ENCODE measurements at places on chromosomes 12 and 14. TPM values are rescaled to one million over a fixed set of nuclear protein-coding genes. Genes with fewer than 3 reads are reported as not detected.

The LTBR gene
- total RNA-seq: 0.57 TPM

The OLR1 gene
- not detected for total RNA-seq

The BDKRB1 gene
- not detected for total RNA-seq

The IGFBP6 gene
- 2.4 TPM for total RNA-seq

The PLEKHG3 gene
- 6.3 TPM for total RNA-seq

The VAMP1 gene
- total RNA-seq: 52.3 TPM

The GPRC5A gene
- total RNA-seq: 0.35 TPM

The INHBC gene
- not detected for total RNA-seq

The GCN1 gene
- 125 TPM for total RNA-seq

DNA sequence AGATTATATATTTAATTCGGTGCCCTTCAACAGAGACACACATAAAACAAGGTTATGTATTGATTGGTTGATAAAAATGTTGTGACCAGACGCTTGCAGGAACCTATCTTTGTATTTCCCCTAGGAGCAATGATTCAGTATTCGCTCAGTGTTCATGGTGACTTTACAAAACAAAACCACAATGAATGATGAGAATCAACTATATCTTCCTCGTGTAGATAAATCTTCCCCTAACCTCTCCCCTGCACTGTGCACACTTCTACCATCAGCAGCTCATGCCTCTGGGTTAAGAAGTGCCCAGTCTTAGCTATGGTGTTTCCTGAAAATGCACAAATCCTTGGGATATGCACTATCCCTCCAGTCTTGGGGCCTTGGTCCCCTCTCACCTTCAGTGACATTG, 16.3 kb downstream of the RIN3 start:
- no peak for DNase-seq

- peak; percentile 67 for DNase-seq
Measured at GRCh38 chr12:6425590-6426531, 18.9 kb upstream of the CD27 start.

GRCh38 chr12:13252024-13252423, 55.5 kb downstream of the EMP1 start:
- no peak for DNase-seq

DNA sequence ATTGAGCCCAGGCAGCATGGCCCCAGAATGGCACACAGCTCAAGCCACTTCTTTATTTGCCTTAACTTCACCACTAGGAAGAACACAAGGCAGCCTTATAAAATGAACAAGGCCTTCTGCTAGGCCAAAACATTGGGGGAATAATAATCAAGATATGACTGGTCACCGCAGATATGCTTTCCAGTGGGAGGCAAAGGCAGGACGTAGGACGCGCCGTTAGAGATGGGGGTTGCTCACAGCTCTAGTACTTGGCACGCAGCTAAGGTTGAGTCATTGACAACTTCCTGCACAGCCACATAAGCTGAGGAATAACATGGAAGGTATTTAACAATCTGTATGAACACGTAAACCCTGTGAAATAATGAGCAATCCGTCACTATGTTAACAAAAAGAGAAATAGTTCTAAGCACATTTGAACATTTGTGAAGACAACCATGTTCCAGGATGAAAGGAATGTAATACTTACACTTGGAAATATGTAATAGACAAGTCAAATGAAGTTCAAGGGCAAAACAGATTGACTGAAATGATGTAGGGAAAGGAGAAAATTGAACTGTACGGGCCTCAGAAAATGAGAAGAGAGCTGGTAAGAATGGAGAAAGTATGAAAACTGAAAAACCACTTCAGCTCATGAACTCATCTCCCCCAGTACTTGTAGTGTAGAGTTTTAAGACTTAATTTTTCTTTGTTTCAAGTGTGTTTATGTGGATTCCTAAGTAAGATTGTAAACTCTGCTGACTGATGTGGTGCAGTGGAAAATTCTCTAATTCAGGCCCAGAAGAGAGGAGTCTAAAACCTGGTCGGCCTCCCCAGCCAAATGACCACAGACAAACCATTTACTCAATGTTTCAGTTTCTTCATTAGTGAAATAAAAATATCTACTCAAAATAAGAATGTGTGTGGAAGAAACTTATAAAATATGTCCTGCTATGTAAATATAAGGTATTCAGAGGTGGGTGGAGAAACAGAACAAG, 59.3 kb upstream of the CCDC91 start:
- DNase-seq: peak; percentile 7

- no peak for DNase-seq
Measured at GRCh38 chr14:61520576-61520975, 174.7 kb upstream of the HIF1A start.

- DNase-seq: no peak
Measured at GRCh38 chr12:116975779-116976393, 65.1 kb downstream of the FBXW8 start.

- DNase-seq: no peak
Measured at GRCh38 chr14:68623826-68624225, 169.0 kb downstream of the ZFP36L1 start.

DNA sequence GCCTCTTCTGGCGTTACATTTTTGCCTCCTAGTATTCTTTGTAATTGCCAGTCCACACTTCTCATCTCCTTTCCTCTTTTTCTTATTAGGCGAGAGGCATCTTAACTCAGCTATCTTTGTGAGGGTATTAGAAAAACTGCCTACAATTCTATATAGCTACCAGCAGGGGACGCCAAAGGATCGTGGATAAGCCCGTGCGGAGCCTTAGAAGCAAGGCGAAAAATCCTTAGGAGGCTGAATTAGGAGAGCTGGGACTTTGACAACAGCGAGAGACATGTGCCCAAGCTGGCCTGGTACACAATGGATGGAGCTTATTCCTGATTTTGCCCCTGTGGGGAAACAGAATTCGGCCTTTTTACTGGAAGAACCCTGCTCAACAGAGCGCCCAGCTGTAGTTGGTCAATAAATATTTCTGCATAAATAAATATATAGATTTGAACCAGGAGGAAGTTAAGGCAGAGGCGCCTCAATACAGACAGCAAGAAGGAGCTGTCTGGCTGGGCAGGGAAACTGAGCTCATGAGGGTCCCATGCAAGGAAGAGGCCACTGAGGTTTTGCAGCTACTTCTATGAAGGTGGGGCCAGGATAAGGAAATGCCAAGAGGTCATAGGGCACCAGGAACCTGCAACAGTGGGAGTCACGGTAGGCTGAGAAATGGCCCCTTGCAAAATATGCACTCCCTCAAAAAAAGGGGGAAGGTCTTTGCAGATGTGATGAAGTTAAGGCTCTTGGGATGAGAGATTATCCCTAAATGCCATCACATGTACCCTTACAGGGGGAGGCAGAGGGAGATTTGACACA, 14.6 kb upstream of the RBM19 start:
- peak; percentile 62 for DNase-seq

- no peak for DNase-seq
Measured at GRCh38 chr12:99852666-99853065, 132.1 kb downstream of the ANKS1B start.

DNA sequence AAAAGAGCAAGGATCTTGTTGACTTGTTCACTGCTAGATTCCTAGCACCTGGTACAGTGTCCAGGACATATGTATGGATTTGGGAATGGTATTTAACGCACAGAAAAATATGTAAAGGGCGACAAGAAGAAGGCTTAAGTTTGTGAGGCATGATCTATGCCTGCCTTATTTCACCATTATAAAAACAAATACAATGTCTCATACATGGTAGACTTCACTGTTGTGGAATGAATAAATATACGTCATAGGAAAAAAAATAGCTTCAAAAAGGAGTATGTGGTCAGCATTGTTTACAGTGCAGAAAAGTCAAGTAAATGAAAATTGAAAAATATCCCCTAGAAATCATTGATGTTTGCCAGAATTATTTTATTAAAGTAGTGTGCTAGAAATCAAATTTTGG, 30.0 kb downstream of the HCFC2 start:
- no peak for DNase-seq

GRCh38 chr12:55713721-55714120, 2.1 kb upstream of the BLOC1S1 start:
- DNase-seq: no peak

GRCh38 chr12:4496145-4496838, 42.4 kb upstream of the RAD51AP1 start:
- DNase-seq: no peak
